ENCODE measurements at places on chromosomes 2 and 18.

- DNase-seq, result no peak
Observed at GRCh38 chr18:39205565-39206195, 1640.1 kb upstream of the CELF4 start.

DNA sequence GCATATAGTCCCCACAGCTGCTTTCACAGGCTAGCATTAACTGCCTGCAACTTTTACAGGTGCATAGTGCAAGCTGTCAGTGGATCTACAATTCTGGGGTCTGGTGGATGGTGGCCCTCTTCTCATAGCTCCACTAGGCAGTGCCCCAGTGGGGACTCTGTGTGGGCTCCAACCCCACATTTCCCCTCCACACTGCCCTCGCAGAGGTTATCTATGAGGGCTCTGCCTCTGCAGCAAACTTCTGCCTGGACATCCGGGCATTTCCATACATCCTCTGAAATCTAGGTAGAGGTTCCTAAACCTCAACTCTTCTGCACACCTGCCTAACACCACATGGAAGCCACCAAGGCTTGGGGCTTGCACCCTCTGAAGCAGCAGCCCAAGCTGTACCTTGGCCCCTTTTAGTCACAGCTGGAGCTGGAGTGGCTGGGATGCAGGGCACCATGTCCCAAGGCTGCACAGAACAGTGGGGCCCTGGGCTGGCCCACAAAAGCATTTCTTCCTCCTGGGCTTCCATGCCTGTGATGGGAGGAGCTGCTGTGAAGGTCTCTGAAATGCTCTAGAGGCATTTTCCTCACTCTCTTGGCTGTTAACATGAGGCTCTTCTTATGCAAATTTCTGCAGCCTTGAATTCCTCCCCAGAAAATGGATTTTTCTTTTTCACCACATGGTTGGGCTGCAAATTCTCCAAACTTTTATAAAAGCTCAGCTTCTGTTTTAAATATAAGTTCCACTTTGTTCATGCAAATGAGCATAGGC lies 59.3 kb downstream of the KDM3A start:
- DNase-seq, result no peak

GRCh38 chr2:43289331-43289730 lies 62.9 kb upstream of the ZFP36L2 start:
- DNase-seq, result no peak

- no peak for DNase-seq
Observed at GRCh38 chr18:57730146-57730545, 73.0 kb downstream of the ATP8B1 start.

DNA sequence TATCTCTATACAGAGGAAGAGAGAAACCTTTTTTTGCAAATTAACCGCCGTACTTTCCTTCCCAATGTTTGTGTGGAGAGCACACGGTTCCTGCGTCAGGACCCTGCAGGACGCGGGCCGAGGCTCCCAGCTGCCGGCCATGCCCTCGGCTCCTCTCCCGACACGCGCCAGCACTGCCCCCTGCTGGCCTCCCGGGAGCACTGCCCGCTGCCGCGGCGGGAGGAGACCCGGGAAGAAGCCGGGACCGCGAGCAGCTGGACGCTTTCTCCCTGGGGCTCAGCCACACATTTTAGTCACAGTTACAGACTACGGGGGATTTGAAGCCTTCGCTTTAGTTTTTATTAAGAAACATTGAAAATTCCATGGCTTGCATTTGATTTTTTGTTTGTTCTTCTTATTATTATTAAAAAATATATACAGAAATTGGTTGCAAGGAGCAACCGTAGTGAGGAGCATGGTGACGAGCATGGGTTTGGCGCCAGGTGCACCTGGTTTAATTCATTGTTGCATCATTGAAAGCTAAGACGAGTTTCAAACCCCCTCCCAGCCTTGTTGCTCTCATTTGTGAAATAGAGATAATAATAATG lies 401.2 kb downstream of the GALR1 start:
- DNase-seq, result peak; percentile 46

DNA sequence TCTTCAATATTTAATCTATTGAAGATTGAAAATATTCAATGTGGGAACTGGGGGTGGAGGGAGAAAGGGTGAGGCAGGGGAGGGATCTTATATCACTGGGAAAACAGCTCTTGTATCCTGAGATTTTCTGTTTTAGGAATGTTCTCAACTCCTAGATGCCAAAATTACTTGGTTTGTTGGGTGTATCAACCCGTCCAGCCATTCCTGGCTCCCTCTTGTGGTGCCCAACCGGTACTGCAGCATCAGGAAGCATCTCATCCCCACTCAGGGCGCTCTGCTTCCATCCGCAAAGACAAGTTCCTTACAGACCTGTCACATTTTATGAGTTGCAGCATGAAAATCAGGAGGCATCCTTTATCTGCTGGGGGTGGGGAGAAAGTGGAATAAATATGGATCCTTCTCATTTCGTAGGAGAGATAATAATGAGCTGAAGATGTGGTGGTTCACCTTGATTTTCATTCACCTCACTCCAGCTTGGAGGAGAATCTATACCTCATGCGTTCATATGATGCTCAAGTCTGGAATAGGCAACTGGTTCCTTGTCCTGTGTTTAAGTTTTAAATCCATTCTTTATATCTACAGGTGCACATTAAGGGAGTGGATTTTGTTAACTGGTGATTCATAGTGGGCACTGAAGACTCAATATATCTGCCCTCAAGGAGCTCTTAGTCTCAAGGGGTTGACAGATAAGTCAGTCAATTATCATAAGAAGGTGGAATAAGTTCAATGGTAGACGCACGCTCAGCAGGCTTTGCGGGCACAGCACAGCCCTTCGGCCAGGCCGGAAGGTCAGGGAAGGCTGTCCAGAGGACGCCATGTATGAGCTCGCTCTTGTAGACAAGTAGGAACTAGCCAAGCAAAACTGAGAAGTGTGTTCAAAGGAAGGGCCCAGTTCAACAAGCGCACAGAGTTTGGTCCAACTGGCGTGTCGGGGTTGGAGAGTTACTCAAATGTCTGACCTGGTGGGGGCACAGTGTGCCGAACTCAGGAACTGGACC lies 127.3 kb downstream of the RNF144A start:
- peak; percentile 75 for DNase-seq
